ENCODE measurements at places on chromosomes 12 and 14.
A peak's percentile ranks its signal among the peaks of the same experiment; 100 is the strongest.

DNA sequence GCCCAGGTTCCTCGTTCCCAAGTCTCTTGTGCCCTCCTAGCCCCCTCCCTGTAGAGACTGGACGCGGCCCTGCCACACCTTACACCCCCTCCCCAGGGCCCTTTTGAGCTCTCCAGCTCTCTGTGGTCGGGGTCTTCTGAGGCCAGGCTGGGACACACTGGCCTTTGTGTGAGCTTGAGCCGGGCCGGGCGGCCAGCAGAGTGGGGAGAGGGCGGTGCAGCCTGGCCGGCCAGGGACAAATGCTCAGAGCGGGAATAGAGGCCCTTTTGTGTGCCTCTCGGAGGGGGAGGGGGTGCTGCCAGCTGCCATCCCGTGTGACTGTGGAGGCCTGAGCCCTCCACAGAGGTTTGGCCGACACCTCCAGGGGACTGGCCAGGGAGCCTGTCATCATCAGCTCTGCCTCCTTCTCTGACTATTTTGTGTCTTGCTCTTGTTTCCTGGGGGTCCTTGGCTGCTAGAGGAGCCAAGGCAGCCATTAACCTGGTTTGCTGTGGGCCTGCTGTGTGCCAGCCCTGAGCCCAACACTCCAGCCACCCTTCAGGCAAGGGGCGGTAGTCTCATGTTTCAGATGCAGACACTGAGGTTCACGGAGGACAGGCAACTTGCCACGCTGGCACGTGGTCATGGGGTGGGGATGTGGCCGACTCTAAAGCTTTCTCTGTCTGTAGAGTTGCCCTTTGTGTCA lies 13.6 kb downstream of the FAM222A start:
- no peak for DNase-seq

DNA sequence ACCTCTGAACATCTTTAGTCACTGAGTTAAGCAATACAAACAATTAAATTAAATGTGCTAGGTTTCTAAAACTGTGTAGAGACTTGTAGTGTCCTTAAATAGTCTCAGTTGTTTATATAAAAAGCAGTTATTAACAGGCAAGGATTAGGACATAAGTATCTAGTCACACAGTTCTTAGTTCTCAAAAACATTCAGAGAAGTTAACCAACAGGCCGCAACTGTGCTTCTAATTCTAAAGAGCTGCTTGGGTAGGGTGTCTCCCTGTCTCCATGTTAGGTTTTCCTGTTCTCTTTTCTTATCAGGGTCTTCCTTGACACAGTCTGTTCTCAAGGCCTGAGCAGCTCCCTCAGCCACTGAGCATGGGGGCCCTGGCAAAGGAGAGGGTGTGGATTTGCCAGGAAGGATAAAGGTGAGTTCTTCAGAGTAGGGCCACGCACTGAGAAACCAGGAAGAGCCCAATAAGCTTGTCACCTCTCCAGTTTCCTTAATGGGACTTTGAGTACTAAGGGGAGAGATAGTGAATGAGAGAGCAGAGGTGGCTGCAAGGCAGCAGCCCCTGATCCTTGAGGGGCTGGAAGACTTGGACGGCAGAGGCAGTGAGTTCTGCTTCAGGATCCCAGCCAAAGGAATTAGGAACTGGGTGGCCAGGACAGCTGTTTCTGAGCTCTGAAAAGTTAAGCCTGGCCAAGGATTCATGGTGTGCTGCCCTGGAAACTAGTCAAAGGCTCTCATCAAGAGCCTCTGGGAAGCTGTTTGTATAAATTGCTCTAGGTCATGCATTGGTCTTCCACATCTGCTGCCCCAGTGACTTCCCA lies 177.3 kb downstream of the MYRFL start:
- no peak for DNase-seq

GRCh38 chr12:117165342-117165741 lies 24.9 kb downstream of the FBXO21 start:
- DNase-seq: no peak

DNA sequence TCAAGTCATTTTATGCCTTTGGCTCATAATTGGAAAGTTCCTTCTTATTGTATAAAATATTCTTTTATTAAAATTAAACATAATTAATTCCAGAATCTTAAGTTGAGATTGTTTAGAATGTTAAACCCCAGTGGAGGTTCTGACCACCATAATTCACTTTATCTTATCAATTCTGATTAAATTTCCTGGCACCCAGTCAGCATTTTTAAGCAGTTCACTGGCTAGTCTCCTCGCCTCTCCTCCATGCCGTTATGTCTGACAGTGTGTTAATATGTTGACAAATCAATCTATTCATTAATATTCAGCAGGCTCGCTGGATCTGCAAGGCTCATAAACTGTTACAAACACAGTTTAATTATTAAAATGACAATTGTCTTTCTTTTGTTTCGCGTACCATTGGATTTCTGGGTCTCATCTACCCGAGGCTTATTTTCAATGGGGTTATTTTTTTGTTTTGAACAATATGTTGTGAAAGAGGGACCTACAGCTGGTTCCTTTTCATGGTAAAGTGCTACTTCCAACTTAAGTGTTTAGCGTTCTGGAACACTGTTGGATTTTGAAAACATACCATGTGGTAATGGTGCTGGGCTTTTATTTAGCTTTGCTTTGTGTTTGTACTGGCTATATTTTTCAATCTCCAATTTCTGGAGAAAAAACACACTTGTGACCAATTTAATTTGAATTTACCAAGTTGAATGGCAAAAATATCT lies 339.7 kb downstream of the PRKD1 start:
- no peak for DNase-seq

GRCh38 chr12:39813776-39814175 lies 194.2 kb upstream of the ABCD2 start:
- DNase-seq: no peak

- DNase-seq: no peak
Measured at GRCh38 chr12:88615490-88615889, 35.2 kb upstream of the KITLG start.

DNA sequence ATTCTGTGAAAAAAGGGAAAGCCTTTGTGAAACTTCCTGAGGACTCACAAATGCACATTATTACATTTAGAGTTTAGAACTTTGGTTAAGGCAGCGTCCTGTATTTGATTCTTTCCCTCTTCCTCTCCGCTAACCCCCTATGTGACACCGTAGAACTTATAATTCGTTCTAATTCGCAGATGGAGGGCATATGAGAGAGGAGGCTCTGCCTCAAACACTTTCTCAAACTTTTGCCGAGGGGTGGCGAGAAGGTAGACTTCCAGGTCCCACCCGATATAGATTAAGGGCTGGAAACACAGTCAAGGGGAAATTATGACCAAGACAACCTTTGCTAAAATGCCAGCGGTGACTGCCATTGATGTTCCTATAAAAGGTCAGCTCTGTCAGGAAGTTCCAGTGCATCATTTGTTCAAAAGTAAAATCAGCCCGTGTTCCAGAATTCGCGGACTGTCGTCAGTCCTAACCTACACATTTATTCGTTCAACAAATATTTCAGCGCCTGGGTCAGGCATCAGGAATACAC lies 904 bp upstream of the PAPOLA start:
- no peak for DNase-seq

DNA sequence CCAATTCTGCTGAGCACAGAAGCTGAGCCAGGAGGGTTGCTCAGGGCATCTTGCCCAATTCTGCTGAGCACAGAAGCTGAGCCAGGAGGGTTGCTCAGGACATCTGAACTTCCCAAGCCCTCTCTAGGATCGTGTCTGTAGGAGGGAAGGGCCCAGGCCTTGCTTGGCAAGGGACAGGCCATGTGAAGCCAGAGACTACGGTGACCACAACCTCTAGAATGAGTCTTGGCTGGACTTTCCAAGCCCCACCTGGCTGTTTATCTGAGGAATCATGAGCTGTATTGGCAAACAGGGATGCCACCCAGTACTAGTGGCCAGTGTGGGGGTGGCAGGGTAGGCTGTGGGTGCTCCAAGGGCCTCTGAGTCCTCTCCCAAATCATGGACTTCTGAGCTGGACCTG lies 7.7 kb upstream of the SERPINA6 start:
- DNase-seq: no peak

- DNase-seq: no peak
Measured at GRCh38 chr14:43647302-43647701, 859.8 kb downstream of the FSCB start.

DNA sequence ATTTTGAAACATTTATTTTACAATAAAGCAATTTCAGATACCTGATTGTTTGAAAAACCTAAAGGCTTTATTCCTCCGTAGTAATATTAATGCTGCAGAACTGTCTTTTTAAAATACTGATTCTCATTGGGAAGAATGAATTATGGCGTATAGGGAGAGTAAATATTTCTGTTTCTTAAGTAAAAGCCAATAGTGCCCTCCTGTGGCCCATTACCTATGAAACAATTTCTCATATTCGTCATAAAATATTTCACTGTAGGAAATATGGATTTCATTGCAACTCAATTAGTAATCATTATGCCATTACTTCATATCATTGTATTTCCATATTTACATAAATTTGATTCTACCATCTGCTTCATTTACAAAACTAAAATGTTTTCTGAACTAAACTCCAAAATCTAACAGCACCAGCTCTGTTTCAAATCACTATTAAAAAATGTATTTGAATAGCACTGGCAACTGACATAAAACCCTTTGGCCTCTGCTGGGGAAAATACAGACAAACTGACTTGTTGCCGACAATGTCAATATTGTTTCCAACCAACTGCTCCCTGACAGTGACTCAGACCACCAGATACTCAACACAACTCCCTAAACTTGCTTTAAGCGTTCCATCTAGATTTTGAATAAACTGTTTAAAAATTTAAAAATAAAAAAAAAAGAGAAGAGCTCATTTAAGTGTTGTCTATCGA lies 290.3 kb downstream of the NAV3 start:
- peak; percentile 49 for DNase-seq

DNA sequence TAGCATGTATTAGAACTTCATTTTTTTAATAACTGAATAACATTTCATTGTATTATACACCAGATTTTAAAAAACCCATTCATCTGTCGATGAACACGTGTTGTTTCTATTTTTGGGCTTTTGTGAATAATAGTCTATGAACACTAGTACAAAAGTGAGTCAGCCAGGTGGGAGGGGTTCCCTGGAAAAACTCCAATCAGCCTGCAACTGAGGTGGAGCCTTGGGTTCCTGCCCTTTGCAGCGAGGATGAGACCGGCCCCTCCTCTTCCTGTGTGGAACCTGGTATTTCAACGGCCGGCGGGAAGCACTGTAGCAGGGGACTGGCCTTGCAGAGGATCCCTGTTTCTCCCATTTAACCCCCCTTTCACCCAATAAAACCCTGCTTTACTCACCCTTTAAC lies 56.1 kb downstream of the LMNTD1 start:
- peak; percentile 14 for DNase-seq

DNA sequence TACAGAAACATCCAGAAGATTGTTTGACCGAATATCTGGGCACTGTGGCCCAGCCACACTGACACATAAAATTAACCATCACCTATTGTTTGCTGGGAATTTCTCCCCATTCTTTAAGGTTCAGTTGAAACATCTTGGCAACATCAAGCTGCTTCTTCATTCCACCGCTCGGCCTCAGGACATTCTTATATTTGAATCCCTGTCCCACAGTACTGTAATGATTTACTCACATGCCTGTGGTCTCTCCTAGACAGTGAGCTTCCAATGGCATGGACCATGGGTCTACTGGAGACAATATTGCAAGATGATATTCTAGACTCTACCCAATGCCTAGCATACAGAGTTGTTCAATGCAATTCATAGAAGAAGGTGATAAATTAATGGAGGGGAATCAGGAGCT lies 56.1 kb downstream of the EMP1 start:
- DNase-seq: no peak

DNA sequence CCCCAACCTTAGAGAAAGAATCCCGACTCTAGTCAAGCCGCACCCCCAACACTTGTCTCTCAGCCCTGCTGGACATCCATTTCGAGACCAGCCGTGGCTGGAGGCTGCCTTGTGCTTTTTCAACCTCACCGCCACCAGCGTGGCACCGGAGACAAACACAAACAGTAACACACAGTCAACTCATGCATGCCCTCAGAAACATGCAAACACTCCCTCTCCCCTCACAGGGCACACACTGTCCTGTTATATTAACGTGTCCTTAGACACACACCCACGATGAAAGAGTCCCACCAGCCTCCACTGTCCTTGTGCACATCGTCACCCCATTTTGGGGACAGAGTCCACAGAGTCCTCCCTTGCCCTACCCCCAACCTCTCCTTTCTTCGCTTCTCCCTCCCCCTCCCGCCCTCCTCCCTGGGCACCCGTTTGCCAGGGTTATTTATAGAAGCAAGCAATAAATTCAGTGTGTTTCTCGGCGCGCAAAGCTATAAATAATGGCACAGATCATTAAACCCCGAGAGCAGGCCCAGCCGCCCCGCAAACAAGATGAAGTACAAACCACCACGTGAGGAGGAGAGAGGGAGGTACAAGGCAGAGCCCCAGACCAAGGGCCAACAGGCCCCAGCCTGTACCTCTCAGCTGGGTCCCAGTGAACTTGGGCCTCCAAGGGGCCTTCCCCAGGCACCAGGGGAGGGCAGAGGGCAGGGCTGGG lies 27.9 kb downstream of the SMUG1 start:
- no peak for DNase-seq

Measured in dermis microvascular lymphatic vessel endothelial cell (primary cell).